ENCODE measurements at places on chromosomes 7 and 10.

DNA sequence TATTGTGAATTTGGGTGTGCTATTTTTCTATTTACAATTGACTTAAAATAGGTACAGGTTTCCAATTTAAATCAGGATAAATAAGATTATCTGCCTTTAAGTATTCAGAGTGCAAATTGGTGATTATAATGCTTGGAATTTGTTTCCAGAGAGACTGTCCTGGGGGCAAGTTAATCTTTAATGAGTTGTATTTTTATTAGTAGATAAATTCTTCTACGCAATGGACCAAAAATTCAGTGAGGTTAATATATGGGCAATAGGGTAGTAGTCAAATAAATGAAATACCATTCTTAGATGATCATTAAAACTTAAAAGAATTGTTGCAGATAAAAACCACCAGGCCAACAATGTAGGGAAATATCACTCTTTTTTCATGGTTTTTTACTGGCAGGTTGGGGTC, 3.4 kb downstream of the BICC1 start:
- DNase-seq: no peak

DNA sequence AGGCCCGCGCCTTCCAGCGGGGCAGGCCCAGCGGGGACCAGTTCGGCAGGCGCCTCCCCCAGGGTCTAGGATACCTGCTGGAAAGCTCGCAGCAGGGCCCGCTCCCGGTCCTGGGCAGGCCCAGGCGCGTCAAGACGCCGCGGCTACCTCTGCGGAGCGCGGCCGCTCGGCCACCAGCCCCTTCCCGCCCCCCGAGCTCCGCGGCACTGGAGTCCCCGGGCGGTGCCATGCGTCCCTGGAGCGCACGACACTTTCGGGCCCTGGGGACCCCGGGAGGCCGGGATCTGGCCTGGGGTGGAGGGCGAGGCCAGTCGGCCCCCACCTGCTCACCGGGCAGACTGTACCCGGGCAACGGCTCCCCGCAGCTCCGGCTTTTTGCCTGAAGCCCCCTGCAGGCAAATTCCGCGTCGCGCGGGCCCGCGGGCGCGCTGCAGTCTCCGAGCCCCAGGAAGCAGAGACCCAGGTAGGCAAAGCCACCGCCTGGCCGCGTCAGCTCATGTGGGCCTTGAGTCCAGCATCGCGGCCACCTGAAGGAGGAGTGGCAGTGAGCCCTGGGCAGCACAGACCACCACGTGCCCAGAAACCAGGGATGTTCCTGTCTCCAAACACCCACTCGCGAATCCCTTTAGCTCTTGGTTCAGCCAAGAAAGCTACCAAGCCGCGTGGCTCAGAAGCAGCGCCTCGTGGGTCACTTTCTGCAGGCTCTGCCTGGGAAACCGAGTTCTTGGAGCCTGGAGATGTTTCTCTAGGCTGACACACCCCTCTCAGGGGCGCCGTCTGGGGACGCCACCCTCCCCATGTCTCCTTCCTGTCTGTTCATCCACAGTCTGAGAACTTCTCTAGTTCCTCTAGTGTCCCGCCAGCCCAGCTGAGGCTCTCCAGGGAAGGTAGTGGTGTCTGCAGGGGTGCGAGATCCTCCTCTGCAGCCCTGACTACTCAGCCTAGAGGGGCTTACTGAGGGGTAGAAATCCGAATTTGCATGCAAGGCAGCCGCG, 46.1 kb upstream of the APBB1IP start:
- DNase-seq: no peak

GRCh38 chr10:33344676-33345075, 10.2 kb upstream of the NRP1 start:
- DNase-seq: no peak

GRCh38 chr7:102140952-102141370, 145.7 kb upstream of the SH2B2 start:
- DNase-seq: peak; percentile 61

- no peak for DNase-seq
These were observed 93.5 kb downstream of the MCU start for GRCh38 chr10:72785409-72785808.

DNA sequence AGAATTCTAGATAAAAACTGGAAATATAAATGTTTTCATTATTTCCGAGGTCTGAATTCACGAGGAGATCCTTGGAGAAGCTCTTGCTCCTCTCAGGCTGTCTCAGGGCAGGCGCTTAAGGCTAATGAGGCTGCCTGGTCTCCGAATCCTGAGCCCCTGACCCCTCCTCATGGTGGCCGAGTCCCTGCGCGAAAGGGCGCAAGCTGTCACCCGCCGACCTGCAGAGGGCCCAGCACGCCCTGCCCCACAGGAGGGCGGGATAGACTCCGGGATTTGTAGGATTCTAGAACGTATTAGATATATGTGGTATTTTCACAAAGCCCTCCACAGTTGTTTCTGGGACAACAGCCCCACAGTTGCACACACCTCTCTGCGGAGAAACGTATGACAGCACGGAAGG, 284.1 kb downstream of the ABCA13 start:
- DNase-seq: no peak

GRCh38 chr7:6175645-6176044, 96.8 kb downstream of the CYTH3 start:
- DNase-seq: peak; percentile 82

- no peak for DNase-seq
These were observed 148.5 kb downstream of the MAPK8 start for GRCh38 chr10:48455055-48455391.

DNA sequence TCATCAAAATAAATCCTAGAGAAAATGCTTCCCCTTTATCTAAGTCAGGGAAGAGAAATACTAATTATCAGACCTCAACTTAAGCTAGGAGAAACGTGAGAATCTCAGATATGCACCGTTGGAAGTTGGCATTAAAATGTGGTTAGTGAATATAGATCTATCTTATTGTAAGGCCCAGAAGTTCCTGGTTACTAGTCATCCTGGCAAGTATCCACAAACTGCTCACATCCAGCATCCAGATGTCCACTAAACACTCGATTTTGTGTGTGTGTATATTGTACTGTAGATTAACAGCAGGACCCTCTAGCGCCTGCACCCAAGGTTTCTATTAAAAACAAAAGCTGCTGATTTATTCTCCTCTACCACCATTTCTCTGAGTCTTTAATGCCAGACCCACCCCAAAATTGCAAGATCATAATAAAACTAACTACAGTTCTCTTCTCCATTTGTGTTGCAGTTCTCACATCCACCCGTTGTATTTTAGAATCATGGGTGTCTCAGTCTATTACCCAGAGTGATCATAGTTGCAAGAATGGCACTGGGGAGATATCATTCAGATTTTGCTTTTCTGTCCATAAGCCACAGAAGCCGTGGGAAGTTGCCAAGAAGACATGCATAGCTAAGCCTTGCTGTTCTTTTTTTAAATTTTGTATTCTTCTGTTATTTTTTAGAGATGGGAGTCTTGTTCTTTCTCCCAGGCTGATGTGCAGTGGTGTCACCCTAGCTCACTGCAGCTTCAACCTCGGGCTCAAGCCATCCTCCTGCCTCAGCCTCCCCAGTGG, 165.4 kb downstream of the KIAA1217 start:
- no peak for DNase-seq

GRCh38 chr10:75051308-75051707, 60.1 kb upstream of the SAMD8 start:
- DNase-seq: no peak

DNA sequence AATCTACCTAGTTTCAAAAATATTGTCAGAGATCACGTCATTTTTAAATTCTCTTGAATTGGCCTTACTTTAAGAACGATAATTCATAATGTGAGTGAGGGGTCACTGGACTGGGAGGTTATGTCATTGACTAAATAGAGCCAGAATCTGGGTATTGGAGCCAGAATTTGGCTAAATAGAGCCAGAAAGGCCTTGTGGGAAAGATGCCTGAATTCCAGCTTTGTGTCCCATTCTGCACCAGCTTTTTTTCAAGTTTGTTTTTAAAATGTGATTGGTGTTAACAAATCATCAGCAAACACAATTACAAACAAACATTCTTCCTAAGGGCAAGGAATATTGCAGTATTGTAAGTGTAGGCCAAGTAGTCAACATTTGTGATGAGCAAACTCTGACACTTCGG, 233.2 kb upstream of the PRKCQ start:
- no peak for DNase-seq

- no peak for DNase-seq
These were observed 37.1 kb downstream of the PDLIM1 start for GRCh38 chr10:95253686-95254085.

DNA sequence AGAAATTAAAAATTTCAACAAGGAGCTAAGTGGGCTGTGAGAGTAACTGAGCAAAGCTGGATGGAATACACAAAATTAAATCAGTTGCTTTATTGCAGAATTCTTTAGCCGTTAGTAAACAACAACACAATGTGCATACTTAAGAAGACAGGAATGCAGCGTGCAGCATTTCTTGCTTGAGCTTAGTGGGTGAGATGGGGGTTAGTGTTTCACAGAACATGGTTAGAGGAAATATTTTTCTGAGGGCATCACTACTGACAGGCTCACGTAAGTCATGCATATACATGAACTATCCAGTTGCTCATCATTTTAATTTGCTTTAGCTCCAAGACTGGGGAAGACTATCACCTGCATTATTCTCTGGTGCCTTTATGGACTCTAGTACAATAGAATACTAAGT, 80.8 kb downstream of the CD36 start:
- no peak for DNase-seq

DNA sequence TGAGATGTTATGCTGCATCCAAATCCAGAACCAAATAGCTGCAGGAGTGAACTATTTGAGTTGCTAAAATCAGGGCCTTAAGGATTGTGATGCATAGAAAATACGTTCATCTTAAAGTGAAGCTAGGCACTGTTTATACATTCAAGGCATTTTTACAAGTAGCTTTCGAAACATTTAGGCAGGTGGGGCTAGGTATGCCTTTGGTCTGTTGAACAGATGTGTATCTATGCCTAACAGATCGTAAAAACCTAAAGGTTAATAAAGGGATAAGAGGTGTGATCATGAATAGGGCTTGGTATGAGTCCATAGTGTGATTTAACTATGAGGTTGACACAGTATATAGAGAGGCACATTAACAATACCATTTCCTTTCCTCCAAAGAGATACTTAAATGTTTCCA, 262.5 kb downstream of the SEMA3D start:
- no peak for DNase-seq

GRCh38 chr7:50739744-50740435, 42.8 kb downstream of the GRB10 start:
- DNase-seq: no peak

DNA sequence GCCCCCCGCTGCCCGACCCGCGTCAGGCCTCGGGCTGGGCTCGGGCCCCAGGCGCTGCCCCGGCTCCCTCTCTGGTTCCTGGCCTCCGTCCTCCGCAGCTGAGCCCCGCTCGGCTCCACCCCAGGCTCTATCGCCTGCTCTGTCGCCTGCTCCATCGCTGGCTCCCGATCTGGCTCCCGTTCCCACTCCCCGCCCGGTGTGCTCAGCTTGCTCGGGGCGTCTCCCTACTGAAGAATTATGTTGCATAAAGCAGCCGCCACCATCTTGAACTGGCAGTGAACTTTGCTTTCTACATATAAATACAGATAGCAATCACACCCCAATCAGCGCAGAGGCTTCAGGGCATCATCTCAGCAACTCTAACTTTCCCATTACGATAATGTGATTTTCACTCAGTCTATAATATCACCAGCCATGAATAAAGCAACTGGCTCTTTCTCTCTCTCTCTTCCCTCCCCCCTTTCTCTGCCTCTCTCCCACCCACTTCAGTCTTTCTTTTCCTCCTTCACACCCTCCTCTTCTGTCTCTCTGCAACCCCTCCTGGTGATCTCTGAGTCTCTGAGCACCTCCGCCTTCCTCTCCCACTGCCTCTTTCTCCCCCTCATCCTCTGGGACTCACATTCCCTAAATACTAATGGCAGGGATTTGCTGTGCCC, 43.3 kb upstream of the BTRC start:
- DNase-seq: no peak

GRCh38 chr7:74625446-74625845, 32.1 kb upstream of the GTF2I start:
- DNase-seq: peak; percentile 82

- no peak for DNase-seq
These were observed 202.0 kb downstream of the ARL4A start for GRCh38 chr7:12889391-12889790.

- DNase-seq: no peak
These were observed 150.4 kb downstream of the TCERG1L start for GRCh38 chr10:131161087-131161486.

- DNase-seq: no peak
These were observed 106.9 kb downstream of the TCERG1L start for GRCh38 chr10:131204406-131205152.

- no peak for DNase-seq
These were observed 182.2 kb downstream of the NOC3L start for GRCh38 chr10:94180576-94180975.

GRCh38 chr7:1457949-1458682, 1.2 kb downstream of the MICALL2 start:
- peak; percentile 16 for DNase-seq

DNA sequence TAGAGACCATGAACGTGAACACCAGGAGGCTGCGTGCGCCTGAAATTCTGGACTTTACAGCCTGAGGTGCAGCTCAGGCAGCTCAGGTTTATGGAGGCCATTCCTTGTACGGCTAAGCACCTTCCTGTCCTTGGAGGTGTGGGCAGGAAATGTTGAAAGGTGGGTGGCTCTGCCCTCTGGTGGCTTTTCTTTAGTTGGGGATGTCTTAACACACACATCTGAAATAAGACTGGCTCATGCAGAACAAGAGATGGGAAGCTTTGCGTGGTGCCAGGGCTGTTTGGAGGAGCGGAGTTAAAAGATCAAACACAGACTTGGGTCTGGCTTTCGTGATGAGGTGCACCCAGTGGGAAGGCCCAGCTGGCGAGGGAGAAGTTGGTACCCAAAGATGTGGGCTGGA, 64.1 kb downstream of the DOCK1 start:
- DNase-seq: no peak

GRCh38 chr7:80215734-80216133, 81.1 kb downstream of the GNAI1 start:
- DNase-seq: no peak

DNA sequence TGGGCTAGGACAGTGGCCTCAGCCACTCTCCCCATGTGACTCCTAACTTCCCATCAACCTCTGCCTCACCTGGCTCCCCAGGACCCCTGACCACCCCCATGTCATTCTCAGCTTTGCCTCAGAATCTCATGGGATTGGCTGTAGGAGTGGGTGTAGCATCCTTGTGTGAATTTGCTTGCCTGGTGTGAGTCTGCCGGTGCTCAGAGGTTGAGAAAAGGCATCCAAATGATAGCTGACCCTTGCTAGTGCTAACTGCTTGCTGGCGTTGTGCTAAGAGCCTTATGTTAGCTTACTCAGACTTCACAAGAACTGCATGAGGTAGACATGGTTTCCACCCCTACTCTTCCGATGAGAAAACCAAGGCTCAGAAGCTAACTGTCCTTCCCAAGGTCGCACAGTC, 74.2 kb downstream of the COL13A1 start:
- no peak for DNase-seq

- DNase-seq: no peak
These were observed 6.7 kb downstream of the PNLIPRP2 start for GRCh38 chr10:116627386-116627933.
